ENCODE measurements at places on chromosomes 4 and X. TPM values are rescaled to one million over a fixed set of nuclear protein-coding genes. Genes with fewer than 3 reads are reported as not detected.
A peak's percentile ranks its signal among the peaks of the same experiment; 100 is the strongest.

The C1QTNF7 gene
- not detected for total RNA-seq

The CNGA1 gene
- not detected for total RNA-seq

The DIPK2B gene
- total RNA-seq, result not detected

The KDM5C gene
- 237 TPM for total RNA-seq

The TGIF2LX gene
- total RNA-seq, result not detected

The NLGN3 gene
- total RNA-seq, result 3.4 TPM

The NWD2 gene
- not detected for total RNA-seq

The GAGE12J gene
- total RNA-seq, result not detected

The PNMA6F gene
- total RNA-seq, result not detected

- no peak for DNase-seq
Observed at GRCh38 chr4:138804711-138805110, 210.9 kb upstream of the NOCT start.

DNA sequence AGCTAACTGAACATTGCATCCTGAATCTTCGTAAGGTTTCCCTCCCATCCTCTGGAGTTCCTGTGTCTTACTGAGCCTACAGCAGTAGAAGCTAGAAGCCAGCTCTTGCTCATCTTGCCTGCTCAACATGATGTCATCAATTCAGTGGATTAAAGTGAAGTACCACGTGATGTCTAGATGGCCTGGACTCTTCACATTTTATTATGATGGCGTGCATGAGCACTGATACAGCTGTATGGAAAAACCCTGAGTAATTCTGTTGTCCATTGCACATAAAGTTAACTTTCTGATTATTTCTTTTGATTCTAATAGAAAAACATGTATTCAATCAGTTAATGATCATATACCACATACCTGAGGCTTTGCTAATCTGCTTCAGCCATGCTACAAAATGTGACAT lies 2387.7 kb upstream of the TENM3 start:
- DNase-seq, result no peak

DNA sequence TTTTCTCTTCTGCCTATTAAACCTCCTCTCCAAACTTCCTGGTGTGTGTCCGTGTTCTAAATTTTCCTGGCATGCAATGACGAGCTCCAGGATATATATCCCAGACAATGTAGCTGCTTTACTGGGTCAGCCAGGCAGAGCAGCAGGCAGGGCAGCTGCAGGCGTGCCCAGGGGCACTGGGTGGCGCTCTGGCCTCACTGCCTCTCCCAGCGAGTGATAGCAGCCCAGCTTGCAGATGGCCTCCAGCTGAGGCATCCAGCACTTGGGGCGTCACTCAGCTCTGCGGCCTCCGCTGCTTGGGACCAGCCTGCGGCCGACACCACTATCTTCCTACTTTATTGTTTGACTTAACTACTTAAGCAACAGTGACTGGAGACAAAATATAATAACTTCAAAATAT lies 23.0 kb upstream of the UBA6 start:
- no peak for DNase-seq

DNA sequence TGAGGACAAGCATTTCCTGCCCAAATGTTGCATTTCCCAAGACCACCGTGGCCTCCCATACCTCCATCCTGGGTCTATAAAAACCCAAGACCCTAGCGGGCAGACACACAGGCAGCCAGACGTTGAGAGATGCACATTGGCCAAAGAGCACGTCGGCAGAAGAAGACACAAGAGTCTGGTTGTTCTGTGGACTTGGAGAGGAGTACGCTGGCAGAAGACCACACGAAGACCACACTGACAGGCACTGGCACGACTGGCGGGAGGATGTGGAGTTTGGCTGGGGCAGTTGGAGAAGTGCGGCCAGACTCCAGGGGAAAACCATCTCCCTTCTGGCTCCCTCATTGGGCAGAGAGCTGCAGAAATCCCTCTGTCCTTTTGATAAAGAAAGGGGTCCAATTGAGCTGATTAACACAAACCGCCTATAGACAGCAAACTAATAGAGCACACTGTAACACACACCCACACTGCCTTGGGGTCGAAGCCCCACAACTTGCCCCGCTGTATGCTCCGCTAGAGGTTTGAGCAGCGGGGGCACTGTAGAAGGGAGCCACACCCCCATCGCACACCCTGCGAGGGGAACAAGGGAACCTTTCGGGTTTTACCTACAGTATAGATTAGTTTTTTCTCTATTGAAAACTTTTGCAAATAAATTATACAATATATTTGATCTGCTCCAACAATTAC lies 376.7 kb upstream of the KLHL4 start:
- DNase-seq, result no peak

GRCh38 chrX:18390941-18391538 lies 34.4 kb upstream of the CDKL5 start:
- peak; percentile 75 for DNase-seq

- no peak for DNase-seq
Observed at GRCh38 chr4:146340798-146341197, 126.5 kb downstream of the REELD1 start.

- DNase-seq, result no peak
Observed at GRCh38 chrX:119826399-119826959, 26.3 kb downstream of the UPF3B start.

- no peak for DNase-seq
Observed at GRCh38 chr4:94570558-94570957, 118.8 kb downstream of the PDLIM5 start.

GRCh38 chrX:6574762-6575161 lies 39.8 kb upstream of the VCX3A start:
- DNase-seq, result no peak
